CMK (cell line): ENCODE measurements at places on chromosomes 1 and 21.
A peak's percentile ranks its signal among the peaks of the same experiment; 100 is the strongest.

DNA sequence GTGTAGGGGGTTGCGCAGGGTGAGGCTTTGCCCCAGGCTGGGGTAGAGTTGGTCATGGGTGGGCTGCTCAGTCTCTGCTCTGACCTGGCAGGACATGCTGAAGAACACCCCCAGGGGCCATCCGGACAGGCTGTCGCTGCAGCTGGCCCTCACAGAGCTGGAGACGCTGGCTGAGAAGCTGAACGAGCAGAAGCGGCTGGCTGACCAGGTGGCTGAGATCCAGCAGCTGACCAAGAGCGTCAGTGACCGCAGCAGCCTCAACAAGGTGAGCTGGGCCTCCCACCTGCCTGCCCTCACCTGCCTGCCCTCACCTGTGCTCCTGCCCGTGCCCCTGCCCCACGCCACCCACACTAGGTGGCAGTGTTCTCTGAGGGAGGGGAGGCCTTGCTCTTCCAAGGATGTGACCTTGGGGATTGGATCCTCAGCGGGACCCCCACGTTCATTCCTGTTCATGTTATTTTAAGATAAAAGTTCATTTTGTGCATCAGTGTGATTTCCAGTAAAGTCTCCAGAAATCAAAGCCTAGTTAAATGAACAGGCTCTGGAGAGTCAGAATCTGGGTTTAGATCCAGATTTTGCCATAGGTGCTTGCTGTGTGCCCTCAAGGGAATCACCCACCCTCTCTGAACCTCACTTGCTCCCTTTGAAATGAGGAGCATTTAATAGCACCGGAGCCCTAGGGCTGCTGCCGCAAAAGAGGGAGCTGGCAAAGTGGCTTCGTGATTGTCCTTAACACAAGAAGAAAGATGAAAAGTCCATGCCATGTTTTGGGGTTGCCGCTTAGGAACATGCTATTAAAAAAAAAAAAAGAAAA, 87.9 kb downstream of the ARHGEF10L start:
- DNase-seq: no peak

- no peak for DNase-seq
These were observed 193.2 kb downstream of the KAZN start for GRCh38 chr1:14791654-14792053.

DNA sequence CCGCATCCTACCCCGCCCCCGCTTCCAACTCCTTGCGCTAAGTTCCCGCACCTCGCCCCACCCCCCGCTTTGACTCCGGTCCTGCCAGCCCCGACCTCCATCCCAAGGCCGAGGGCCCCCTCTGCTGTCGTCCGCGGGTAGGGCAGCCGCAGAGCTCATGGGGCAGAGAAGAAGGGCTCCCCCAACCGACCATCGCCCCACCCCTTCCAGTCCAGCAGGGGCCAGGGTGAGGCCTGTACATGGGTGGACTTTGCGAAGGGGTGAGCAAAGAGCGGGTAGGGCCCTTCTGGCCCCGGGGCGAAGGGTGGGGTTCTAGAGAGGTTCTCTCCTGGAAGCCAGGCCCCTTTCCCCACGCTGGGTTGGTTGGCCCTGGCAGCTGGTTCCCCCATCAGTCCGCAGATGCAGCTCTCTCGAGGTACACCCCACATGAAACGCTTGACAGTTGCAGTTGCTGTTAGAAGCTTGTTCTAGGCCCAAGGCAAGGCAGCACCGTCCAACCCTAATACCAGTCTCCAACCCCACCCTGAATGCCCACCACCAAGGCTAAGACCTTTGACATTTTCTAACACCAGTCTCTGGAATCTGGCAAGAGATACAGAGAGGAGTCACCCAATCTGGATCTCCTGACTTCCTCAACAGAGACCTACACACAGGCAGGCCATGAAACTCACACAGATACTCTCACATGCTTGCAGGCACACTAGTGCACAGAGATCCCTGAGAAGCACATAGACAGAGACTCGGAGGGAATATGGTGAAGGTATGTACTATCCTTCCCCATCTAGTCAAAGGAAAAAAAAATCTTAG, 25.3 kb upstream of the ADGRB2 start:
- peak; percentile 89 for DNase-seq

- DNase-seq: no peak
These were observed at the start of gene SLC6A17 for GRCh38 chr1:110150330-110151174. TSS of gene SLC6A17 (plus strand) at chr1:110150494. CDS start at chr1:110166930, 16,436 bp downstream.

GRCh38 chr1:54338464-54338863, 67.7 kb downstream of the SSBP3 start:
- DNase-seq: no peak

DNA sequence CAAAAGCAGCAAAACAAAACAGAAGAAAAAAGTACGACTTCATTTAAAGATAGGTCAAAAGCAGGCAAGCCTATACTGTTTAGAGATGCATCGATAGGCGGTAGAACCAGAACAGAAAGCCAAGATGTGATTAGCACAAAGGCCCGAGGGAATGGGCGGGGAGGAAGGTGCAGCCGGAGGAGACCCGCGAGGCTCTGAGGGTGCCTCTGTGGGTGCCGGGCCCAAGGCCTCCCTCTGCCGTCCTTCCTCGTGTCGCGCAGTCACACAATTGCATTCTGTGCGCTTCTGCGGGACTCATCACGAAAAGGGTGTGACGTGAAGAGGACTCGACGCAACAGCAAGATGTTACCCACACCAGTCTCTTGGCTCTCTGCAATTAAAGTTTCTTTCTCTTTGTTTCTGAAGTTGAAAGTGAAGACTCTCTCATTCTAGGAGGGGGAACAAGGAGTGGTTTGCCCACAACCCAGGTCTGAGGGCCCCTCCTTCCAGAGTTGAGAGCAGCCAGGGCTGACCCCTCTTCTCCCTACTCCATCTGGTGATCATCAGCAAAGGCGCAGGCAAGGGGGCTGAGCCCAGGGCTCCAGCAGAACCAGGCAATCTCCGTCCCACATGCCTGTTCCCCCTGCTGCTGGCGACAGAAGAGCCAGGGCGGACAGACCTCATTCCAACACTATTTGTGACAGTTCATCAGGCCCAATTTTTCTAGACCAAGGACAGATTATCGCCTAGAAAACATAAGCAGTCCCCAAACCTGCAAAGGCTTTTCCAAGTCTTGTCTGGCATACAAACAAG, 41.0 kb downstream of the NPHP4 start:
- no peak for DNase-seq

DNA sequence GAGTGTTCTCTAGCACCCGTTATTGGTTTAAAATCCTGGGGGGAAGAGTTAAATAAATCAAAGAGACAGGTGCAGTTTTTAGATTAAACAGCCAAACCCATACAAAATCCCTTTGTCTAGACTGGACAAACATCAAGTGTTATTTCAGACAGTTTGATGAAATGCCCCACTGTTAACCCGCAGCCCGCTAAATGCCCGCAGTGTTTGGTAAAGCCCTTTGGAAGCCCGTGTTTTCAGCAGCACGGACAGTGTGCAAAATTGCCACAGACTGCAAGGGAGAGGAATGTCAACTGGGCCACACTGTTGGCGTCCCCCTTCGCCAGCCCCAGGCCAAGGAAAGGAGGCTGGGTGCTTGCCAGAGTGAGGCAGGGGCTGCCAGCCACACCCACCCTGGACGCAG, 26.6 kb downstream of the AJAP1 start:
- DNase-seq: no peak

GRCh38 chr1:27124405-27124804, 30.5 kb downstream of the SLC9A1 start:
- no peak for DNase-seq

- DNase-seq: no peak
These were observed 69.8 kb downstream of the KCNT2 start for GRCh38 chr1:196538473-196538872.

GRCh38 chr21:32861866-32862265, 90.3 kb upstream of the PAXBP1 start:
- no peak for DNase-seq

- DNase-seq: no peak
These were observed 1198.9 kb downstream of the PLA2G4A start for GRCh38 chr1:188027613-188028012.

DNA sequence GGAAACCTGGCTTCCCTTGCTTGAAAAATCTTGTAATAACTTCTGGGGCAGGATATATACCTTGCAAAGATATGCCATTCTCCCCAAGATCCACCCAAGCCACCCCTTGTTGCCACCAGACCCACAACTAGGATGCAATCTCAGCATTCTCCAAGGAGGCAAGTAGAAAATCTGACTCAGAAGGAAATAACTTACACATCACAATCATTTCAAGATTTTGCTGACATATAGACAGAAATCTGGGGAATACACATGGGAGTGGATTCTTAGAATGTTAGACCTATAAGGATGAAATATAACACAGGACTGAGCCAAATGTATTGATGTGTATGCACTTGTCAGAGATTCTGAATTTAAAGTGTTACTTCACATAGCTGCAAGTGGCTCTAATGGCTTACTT, 14.8 kb upstream of the ZDHHC18 start:
- no peak for DNase-seq

DNA sequence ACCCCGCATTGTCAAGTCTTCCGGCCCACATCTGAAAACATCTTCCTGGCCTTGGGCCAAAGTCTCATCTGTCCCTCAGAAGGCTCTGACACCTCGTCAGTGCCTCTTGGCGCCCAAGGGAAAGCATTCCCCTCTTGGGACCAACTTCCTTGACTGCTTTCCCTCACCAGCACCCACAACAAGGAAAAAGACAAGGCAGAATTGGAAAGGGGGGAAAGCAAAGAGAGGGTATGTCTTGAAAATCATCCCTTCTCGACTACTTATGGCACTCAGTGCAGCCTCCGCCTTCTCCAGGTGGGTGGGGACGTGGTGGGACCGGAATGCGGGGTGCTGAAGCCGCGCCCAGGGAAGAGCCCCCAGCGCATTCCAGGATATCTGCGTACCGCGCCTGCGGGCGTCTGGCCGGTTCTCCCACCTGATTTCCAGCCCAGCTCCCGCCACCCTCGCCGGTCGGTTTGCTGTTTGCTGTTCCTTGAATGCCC, 554 bp upstream of the SLC39A1 start:
- DNase-seq: no peak

GRCh38 chr1:186670297-186671135, 9.7 kb downstream of the PTGS2 start:
- no peak for DNase-seq

DNA sequence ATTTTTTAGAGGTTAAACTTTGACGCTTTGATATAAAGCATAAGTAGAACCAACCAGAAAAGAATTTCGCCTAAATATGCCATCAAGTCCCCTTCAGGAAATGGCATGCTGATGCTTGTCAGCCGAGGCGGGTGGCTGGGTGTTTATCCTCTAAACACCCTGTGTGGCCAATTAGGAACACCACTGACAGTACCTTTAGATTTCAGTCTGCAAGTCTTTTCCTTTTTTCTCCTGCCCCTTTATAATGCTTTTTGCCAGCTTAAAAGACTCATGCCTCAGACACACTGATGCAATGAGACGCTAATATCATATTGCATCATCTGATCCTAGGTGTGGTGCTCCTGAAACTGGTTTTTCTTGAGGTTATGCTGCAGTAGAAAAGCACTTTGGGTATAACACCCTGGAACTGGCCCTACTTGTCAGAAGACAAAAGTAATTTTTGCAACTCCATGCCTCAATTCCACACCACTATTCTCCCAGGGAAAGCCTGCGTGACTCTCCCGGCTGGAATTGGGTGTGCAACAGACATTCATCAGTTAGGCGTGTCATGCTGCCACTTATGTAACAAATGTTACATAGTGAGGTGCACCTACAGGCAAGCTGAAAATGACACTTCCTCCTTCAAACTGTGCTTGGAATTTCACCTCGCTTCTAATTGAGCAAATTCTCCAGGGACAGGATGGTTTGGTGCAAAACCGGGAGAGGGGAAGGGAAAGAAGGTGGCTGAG, 2.0 kb upstream of the RCC2 start:
- no peak for DNase-seq

GRCh38 chr1:78871249-78871648, 135.3 kb downstream of the ADGRL4 start:
- DNase-seq: no peak

- DNase-seq: no peak
These were observed 223.3 kb downstream of the GPATCH2 start for GRCh38 chr1:217407534-217408001.

DNA sequence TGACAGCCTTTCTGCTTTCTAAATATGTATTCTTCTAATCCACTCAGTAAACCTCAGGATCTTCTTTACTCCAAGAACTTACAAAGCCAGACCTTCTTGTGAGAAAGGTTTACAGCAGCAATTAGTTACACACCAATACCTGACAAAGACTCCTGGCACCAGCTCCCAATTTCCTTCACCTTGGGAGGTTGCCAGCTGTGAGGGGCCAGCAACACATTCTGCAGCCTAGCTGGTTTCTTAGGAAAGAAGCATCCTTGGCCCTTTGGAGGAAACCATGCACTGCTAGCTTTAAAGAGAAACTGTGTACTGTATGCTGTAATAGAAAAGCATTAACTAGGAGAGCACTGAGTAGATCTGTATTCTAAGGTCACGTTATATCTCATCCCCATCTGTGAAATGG, 10.8 kb downstream of the FYB2 start:
- no peak for DNase-seq

DNA sequence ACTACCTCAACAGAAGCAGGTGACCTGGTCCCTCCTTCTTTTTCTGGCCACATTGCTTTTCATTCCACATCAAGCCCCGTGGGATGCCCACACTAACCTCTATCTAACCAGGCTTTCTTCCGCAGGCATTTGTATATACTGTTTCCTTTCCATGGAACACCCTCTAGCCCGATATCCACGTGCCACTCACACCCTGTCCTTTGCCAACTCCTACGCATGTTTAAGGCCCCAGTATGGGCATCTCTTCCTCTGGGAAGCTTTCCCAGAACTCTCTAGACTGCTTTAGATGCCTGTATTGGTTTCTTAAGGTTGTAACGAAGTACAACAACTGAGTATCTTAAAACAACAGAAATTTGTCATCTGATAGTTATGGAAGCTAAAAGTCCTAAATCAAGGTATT, 121.0 kb downstream of the TNR start:
- no peak for DNase-seq

GRCh38 chr1:61270761-61271411, 188.5 kb downstream of the NFIA start:
- DNase-seq: no peak

GRCh38 chr1:99546432-99547416, 99.2 kb upstream of the PALMD start:
- no peak for DNase-seq

- DNase-seq: no peak
These were observed 190.0 kb upstream of the UBE2U start for GRCh38 chr1:64013395-64013794.
